ENCODE measurements at places on chromosomes 12 and 14.

DNA sequence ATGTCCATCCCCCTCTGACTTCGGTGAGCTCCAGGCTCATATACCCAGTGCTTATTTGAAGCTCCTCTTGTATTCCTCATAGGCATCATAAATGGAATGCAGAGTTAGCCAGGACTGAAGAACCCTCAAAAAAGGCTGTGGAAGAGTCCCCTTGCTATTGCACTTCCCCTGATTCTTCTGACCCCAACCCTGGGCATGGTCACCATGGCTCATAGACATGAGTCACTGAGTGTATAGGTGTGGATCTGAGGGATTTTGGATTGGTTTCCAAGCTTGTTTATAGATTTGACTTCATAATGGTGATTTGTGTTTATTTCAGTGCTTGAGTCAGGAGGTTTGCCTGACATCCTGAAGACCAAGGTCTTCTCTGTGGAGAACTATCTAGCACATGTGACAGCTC, 98.4 kb upstream of the SLC38A2 start:
- DNase-seq, result no peak

GRCh38 chr12:47038270-47038748, 41.1 kb upstream of the PCED1B start:
- DNase-seq, result peak; percentile 30

DNA sequence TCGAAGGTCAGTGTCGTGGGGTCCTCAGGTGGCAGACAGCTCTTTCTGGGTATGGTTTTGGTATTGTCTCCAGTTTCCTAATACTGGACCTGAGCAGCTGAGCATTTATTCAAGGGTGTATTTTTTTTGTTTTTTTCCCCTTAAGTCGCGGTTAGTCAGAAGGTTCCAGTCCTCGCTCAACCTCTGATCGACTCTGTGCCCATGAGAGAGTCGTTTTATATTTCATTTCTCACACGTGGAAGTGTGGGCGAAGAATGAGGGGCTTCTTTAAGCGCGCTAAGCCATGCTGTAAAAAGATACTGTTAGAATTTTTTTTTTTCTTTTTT, 499 bp downstream of the MIPOL1 start:
- DNase-seq, result no peak

DNA sequence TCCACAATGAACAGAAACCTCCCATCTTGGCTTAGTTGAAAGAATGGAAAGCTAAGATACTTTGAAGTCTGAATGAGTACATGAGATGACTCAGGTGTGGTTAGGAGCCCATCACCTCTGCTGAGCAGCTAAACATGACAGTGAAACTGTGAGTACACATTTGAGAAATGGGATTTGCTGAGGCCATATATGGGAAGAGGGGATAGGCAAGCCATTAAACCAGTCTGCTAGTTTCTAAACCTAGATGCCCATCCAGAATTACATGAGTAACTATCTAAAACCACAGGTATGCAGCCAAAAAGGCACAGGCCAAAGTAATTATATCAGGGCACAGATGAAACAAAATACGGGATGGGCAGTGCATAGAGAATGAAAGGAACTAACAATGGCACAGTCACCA, 41.2 kb downstream of the NKX2-1 start:
- DNase-seq, result peak; percentile 89

GRCh38 chr12:110248096-110248447, 33.0 kb upstream of the ATP2A2 start:
- DNase-seq, result no peak

DNA sequence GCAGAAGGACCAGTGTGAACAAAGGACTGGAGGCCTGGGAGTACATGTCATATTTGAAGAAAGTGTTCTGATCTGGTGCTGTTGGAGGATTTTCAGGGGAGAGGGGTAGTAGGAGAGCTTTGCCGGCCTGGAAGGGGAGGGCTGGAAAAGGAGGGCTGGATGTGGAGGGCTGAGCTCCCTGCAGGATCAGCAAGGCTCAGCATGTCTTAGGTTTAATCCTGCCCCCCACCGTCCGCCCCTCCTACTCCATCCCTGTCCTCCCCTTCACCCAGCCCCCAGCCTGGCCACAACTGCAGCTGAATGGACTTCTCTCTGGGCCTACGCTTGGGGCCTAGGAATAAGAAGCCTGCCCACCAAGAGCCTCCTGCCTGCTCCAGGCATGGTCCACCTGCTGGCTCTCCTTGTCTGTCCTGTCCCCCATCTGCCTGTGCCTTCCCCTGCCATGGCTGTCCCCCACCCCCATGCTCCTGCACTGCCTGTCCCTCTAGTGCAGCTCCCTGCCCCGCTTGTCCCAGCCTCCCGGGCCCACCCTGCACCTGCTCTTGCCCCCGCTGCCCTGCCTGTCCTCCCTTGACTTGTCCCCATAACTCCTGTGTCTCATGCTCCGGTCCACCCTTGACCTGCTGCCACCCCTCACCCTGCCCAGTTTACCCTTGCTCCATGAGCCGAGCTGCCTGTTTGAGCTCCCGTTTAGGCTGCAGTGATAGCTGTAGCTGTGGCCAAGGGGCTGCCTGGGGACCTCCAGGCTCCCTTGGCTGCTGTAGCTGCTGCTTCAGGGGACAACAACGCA, 9.8 kb upstream of the RARG start:
- no peak for DNase-seq

- no peak for DNase-seq
These were observed 790.6 kb downstream of the DIO2 start for GRCh38 chr14:79420725-79421124.

- no peak for DNase-seq
These were observed 126.4 kb downstream of the TBC1D30 start for GRCh38 chr12:64950711-64951298.

DNA sequence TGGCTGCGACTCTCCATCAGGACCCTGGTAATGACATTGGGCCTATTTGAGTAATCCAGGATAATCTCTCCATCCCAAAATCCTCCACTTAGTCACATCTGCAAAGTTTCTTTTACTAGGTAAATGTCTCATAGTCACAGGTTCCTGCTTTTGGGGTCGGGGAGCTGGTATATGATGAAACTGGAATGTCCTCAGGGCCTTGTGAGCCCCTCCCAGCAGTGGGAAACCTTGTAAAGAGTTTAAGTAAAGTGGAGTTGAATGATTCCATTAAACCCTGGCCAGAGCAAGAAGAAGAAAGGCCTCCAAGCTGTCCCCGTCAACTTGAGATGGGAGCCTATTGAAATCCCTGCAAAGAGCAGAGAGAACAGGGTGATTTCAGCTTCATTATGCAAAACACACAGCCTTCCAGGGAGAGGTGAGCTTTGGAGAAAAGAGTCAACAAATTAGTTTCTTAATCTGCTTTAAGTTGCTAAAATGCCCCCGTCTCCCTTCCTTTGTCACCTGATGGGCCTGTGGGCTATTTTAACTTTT, 12.6 kb downstream of the WSCD2 start:
- DNase-seq, result no peak

Measured in epithelial cell of esophagus (primary cell).